IMR-90 (cell line): ENCODE measurements at places on chromosomes 7 and 10. TPM values are rescaled to one million over a fixed set of nuclear protein-coding genes. Genes with fewer than 3 reads are reported as not detected.

Gene ADCY1
- total RNA-seq = 0.18 and 0.28 TPM in 2 replicates

Gene TDRD1
- total RNA-seq = not detected in 2 replicates

Gene C10orf67
- 0.18 and 0.28 TPM in 2 replicates for total RNA-seq

Gene WEE2
- not detected in 2 replicates for total RNA-seq

DNA sequence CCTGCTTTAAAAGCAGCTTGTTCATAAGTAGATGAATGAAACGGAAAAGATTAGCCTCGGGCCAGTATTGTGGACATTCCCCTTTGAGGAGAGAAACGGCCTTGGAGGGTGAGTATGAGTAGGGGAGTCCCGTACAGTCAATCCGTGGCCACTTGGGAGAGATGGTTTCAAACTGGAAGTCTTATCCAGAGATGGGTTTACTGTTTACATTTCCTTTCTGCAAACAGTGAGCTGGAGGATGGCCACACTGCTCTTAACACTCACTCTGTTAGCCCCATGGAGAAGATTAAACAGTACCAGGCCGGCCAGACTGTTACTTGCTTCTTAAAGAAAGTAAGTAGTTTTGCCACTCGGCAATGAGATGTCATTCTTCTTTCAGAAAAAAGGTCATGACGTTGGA lies 20.3 kb downstream of the CALHM2 start:
- no peak overlapping the region for H3K4me3 ChIP-seq
- peak; percentile 46 for DNase-seq
- no peak overlapping the region for H3K27ac ChIP-seq
- H3K36me3 ChIP-seq = peaks cover 44% of the 10 kb centered on the region
- no peaks in the 10 kb centered on the region for H3K4me1 ChIP-seq

DNA sequence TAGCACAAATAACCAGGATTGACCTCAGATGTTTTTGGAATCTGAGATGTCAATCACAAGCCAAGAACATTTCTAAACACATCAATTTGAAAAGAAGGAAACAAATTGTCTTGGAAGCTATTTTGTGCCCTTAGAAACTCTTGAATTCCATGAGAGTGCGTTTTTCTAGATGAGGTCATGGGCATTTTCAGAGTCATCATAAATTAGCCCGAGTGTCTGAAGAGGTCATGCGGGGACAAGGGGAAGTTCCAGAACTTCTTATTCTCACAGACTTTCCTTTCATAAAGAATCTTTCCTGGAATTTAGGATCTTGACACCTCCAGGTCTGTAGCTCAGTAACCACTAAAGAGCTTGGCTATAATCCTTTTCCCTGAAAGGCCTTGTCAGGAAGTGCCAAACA lies 28.2 kb downstream of the IL2RA start:
- H3K27ac ChIP-seq = no peak overlapping the region
- no peak overlapping the region for H3K4me3 ChIP-seq
- DNase-seq = no peak
- peaks cover 24% of the 10 kb centered on the region for H3K27me3 ChIP-seq

- peak; percentile 67 for DNase-seq
- peak overlapping the region; percentile 38; the same call in 1 of the 2 replicates for H3K27ac ChIP-seq
- H3K4me1 ChIP-seq = peaks cover 3% of the 10 kb centered on the region
- H3K27me3 ChIP-seq = no peaks in the 10 kb centered on the region
These were observed 121.3 kb downstream of the SEMA3A start for GRCh38 chr7:84073186-84073875.

DNA sequence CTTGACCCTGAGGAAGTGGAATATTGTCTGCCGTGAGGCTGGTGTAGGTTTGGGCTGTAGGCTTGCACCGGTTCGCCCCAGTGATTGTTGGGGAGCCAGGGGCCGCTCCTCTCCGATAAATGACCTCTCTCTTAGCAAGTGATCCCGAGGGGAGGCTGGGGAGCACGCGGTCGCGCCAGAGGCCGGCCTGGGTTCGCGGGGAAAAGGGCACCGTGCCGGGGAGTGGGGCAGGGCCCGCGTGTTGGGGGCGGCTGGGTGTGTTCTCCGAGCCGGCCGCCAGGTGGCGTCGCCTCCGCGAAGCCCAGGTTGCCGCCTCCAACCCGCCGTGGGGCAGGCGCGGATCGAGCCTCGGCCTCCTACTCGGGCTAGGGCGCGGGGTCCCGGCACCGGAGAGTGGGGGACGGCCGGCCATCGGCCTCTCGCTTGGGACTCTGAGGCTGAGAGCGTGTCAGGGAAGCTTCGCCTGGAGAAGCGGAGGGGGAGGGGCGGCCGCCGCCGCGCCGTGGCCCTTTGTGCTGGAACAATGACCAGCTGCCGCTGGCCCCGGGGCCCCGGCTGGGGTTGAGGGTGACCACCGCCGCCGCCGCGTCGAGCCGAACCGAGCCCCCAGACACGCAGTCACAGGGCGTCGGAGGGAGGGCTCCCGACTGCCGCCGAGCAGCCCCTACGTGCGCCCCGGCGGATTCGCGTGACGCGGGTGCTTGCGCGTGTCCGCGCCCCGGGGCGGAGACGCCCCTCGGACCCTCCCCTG lies 442 bp upstream of the LZTS2 start:
- DNase-seq = peak; percentile 75
- no peaks in the 10 kb centered on the region for H3K27me3 ChIP-seq
- peak overlapping the region; percentile 95 for H3K27ac ChIP-seq
- peaks cover 25% of the 10 kb centered on the region for H3K4me1 ChIP-seq

- H3K4me3 ChIP-seq = no peak overlapping the region
- no peak overlapping the region for H3K27ac ChIP-seq
- H3K4me1 ChIP-seq = peaks cover 1% of the 10 kb centered on the region; the same call in 1 of the 2 replicates
- no peaks in the 10 kb centered on the region for H3K36me3 ChIP-seq
- no peak for DNase-seq
These were observed 364.0 kb upstream of the LRGUK start for GRCh38 chr7:133763076-133763640.

DNA sequence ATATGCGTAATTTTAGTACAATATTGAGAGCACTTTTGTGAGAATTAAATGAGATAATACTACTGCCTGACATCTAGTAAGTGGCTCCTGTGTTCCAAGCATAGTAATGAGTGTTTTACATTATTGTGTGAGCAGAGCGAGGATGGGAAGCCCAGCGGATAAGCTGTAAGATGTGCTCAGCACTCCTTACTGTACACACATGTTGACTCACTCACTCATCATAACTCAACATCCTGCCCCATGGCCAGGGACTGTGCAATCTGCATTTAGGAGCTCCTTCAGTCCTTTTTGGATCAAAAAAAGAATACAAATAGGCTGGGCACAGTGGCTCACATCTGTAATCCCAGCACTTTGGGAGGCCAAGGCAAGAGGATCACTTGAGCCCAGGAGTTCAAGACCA lies 72.9 kb upstream of the NEBL start:
- no peaks in the 10 kb centered on the region for H3K36me3 ChIP-seq
- H3K4me3 ChIP-seq = no peak overlapping the region
- H3K27ac ChIP-seq = no peak overlapping the region
- no peak for DNase-seq

DNA sequence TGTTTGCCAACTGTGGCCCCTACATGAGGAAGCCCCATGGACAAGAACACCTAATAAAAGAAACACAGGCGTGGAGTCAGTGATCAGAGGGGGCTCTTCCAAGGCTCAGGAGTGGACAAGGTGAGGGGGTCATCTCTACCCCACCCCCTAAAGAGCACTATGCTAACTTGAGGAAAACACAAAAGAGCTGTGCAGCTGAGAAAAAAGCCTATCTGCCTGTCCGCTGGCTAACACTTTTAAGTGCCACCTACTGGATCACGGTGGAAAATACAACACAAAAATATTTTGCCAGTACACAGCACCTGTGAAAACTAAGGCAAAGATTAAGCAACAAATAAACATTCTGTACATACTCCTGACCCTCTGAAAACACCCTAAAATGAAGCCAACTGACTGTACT lies 53.1 kb upstream of the COBL start:
- no peaks in the 10 kb centered on the region for H3K27me3 ChIP-seq
- no peaks in the 10 kb centered on the region for H3K4me1 ChIP-seq
- no peak for DNase-seq
- no peaks in the 10 kb centered on the region for H3K36me3 ChIP-seq
- H3K27ac ChIP-seq = no peak overlapping the region
- H3K4me3 ChIP-seq = no peak overlapping the region

- H3K27me3 ChIP-seq = peaks cover 16% of the 10 kb centered on the region; the same call in 1 of the 2 replicates
- no peaks in the 10 kb centered on the region; the same call in 1 of the 2 replicates for H3K4me1 ChIP-seq
- no peak for DNase-seq
- no peak overlapping the region for H3K4me3 ChIP-seq
- H3K36me3 ChIP-seq = no peaks in the 10 kb centered on the region
- H3K27ac ChIP-seq = no peak overlapping the region
These were observed 1.7 kb downstream of the ADAP1 start for GRCh38 chr7:952548-953441.

- no peak overlapping the region for H3K4me3 ChIP-seq
- no peak for DNase-seq
- H3K27me3 ChIP-seq = no peaks in the 10 kb centered on the region
- H3K27ac ChIP-seq = no peak overlapping the region
- peaks cover 9% of the 10 kb centered on the region for H3K4me1 ChIP-seq
These were observed 396.0 kb downstream of the PHTF2 start for GRCh38 chr7:78194611-78195010.

- H3K36me3 ChIP-seq = no peaks in the 10 kb centered on the region
- H3K4me3 ChIP-seq = peak overlapping the region; percentile 81
- no peak overlapping the region for H3K27ac ChIP-seq
These were observed 1.3 kb downstream of the TMEM60 start for GRCh38 chr7:77796960-77797359.

DNA sequence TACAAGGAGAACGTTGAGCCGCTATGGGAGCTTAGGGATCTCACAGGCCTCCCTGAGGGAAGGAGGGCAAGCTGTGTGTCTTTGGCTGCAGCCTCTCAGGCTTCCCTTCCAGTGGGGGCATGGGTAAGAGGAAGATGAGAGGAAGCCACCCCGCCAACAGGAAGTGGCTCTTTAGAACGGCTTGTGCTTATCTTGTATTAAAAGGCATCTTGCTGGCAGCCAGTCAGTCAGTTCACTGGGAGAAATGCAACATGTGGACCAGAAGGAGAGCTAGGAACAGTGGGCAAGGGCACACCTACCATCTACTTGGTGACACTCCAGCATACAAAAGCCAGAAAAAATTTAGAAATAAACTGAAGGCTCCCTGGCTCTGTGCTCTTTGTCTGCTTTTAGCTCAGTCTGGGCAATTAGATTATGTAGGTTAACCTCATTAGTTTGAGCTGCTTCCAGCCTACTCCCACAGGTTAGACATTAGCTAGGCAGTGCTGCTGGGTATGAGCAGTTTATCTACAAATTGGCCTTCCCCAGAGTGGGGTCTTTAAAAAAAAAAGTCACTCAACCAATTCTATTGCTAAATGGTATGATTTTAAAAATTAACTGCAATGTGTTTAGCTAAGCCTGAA lies 595.9 kb downstream of the KCNMA1 start:
- 0 out of 2 replicates have a peak, but pooled peaks cover 1% of the 10 kb centered on the region for H3K4me1 ChIP-seq
- H3K36me3 ChIP-seq = no peaks in the 10 kb centered on the region
- H3K4me3 ChIP-seq = no peak overlapping the region
- H3K27ac ChIP-seq = no peak overlapping the region

GRCh38 chr7:78487464-78487863 lies 688.9 kb downstream of the PHTF2 start:
- H3K27me3 ChIP-seq = no peaks in the 10 kb centered on the region
- H3K27ac ChIP-seq = no peak overlapping the region
- no peak overlapping the region for H3K4me3 ChIP-seq
- H3K4me1 ChIP-seq = no peaks in the 10 kb centered on the region; the same call in 1 of the 2 replicates
- no peaks in the 10 kb centered on the region for H3K36me3 ChIP-seq
- no peak for DNase-seq

DNA sequence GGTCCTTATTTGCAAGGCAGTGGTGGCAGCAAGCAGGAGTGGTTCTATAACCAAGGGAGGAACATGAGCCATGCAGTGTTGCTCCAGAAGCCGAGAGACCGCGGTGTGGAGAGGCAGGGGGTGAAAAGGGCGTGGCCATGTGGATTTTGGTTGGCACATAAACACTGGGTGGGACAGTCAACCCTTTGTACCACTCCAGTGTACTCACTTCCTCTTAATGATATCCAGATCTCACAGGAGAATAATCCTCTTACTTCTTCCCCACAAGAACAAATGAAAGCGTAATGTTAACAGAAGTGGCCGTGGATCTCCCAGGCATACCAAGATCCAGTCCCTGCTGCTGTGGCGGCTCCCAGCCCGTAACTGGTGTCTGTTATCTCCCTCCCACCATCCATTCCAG lies 42.4 kb downstream of the XRCC2 start:
- H3K27me3 ChIP-seq = no peaks in the 10 kb centered on the region
- H3K4me1 ChIP-seq = no peaks in the 10 kb centered on the region
- no peak overlapping the region for H3K27ac ChIP-seq
- H3K4me3 ChIP-seq = no peak overlapping the region
- no peaks in the 10 kb centered on the region for H3K36me3 ChIP-seq

DNA sequence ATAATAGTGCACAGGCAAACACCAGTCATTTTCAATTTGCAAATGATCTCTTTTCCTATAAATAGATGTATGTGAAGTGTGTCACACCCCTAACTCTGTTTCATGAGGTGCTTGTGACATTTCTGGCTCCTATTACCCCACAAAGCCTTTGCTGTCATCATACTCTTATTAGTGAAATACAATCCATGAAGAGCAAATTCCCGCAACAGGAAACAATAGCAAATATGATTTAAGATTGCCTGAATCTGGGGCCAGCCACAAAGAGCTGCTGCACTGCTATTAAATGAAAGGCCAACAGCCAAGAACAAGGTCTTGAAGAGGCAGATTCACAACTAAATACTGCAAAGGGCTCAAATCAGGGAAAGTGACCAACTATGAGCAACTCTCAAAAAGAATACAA lies 96.3 kb upstream of the CAV2 start:
- no peaks in the 10 kb centered on the region for H3K36me3 ChIP-seq
- H3K27me3 ChIP-seq = no peaks in the 10 kb centered on the region
- no peak overlapping the region for H3K4me3 ChIP-seq
- DNase-seq = peak; percentile 46

GRCh38 chr10:113441220-113441619 lies 111.6 kb upstream of the HABP2 start:
- no peak overlapping the region for H3K4me3 ChIP-seq
- H3K27me3 ChIP-seq = no peaks in the 10 kb centered on the region
- no peak overlapping the region for H3K27ac ChIP-seq
- H3K4me1 ChIP-seq = no peaks in the 10 kb centered on the region
- no peaks in the 10 kb centered on the region for H3K36me3 ChIP-seq

- no peak overlapping the region for H3K27ac ChIP-seq
- H3K36me3 ChIP-seq = no peaks in the 10 kb centered on the region; the same call in 1 of the 2 replicates
- H3K4me3 ChIP-seq = no peak overlapping the region
- DNase-seq = no peak
These were observed 105.3 kb downstream of the CTTNBP2 start for GRCh38 chr7:117767951-117768350.

- no peak for DNase-seq
- no peak overlapping the region for H3K4me3 ChIP-seq
- peaks cover 2% of the 10 kb centered on the region; the same call in 1 of the 2 replicates for H3K36me3 ChIP-seq
- no peaks in the 10 kb centered on the region for H3K4me1 ChIP-seq
- no peaks in the 10 kb centered on the region; the same call in 1 of the 2 replicates for H3K27me3 ChIP-seq
These were observed 23.8 kb downstream of the ELN start for GRCh38 chr7:74051629-74052410.

- H3K27me3 ChIP-seq = no peaks in the 10 kb centered on the region
- no peak overlapping the region for H3K27ac ChIP-seq
- no peaks in the 10 kb centered on the region for H3K36me3 ChIP-seq
- no peaks in the 10 kb centered on the region for H3K4me1 ChIP-seq
- DNase-seq = no peak
These were observed 138.1 kb upstream of the CHST15 start for GRCh38 chr10:124231168-124232155.
